ENCODE measurements at places on chromosomes 3 and 15.

DNA sequence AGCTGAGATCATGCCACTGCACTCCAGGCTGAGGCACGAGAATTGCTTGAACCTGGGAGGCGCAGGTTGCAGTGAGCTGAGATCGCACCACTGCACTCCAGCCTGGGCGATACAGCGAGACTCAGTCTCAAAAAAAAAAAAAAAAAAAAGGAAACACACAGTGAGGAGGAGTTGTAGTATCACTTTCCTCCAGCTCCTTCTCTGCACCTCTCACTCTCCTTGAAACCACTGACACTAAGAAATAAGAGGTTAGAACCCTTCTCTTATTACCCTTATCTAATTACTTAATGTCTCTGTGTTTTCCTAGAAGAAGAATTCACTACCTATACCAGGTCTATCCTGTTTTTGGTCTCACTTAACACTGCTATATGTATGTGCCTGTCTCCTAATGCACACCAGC is 31.7 kb downstream of the RAB27A start:
- no peak for DNase-seq

DNA sequence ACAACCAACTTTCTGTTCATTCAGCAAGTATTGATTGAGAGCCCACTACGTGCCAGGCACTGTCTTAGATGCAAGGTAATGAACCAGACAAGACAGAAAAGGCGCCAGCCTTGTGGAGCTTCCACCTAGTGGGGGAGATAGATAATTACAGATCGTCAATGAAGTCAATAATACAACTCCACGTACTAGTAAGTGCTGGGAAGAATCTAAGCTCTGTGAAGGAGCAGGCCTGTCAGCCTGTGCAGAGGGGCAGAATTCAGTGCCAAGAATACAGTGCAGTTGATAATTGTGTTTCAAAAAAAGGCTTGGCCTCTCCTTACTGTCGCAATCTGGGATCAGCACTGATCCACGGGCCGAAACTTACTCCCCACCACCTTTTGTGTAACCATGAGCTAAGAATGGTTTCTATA is 186.3 kb downstream of the FEZF2 start:
- DNase-seq = no peak

- no peak for DNase-seq
These were observed 24.3 kb upstream of the PTX3 start for GRCh38 chr3:157412323-157412855.

DNA sequence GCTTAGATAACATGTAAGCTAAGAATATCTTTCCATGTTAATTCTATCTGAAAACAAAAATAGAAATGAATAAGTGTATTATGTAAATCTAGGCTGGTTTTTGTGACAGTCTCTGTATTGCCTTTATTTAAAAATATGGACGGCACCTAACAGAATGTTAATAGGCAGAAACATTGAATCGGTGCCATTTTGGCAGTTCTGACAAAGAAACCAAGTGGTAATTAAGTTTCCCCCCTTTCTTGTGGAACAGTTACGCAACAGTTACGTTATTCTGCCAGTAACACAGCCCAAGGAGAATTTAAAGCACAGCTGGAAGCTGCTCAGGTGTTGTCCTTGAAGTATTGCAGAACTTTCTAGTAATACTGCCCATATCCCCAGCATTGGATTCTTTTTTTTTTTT is 21.5 kb downstream of the LARS2 start:
- DNase-seq = no peak

- DNase-seq = no peak
These were observed 304.4 kb upstream of the C2CD4B start for GRCh38 chr15:62469478-62469873.

GRCh38 chr3:33624756-33625155 is 93.3 kb downstream of the CLASP2 start:
- no peak for DNase-seq

DNA sequence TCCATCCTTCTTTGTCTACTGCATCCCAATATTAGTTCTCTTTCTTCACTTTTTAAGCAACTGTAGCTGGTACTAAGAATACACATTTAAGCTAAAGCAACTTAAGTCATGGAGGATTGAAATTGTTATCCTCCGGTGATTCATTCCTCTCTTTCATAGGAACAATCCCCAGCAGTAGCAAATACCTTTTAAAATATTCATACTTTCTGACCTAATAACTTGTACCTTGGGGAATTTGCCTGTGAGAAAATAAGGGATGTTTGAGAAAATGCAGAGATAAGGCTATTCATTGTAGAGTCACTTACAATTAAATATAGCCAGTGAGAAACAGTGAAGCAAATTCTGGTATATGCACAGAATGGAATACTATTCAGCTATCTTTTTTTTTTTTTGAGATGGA is 66.0 kb downstream of the VPS13C start:
- DNase-seq = no peak

- peak; percentile 58 for DNase-seq
These were observed 539 bp upstream of the PLCL2 start for GRCh38 chr3:16884084-16884747.

DNA sequence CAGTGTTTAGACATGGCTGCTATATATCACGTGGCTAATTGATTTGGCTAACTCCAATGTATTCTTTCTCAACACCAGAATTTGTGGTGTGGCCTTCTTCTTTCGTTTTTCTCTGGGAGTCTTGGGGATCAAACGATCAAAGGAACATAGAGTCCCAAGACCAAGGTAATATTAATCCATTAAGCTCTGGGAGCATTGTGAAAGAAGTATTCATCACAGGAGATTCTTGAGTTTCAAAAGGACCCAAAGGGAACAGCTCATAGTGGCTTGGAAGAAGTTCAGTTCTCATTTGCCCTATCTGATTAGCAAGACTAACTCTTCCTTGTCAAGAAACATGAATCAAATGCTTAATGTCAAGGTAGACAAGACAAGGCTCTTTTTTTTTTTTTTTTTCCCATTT is 32.9 kb upstream of the TICRR start:
- no peak for DNase-seq

- DNase-seq = no peak
These were observed 70.9 kb downstream of the IGF1R start for GRCh38 chr15:98719137-98719740.

DNA sequence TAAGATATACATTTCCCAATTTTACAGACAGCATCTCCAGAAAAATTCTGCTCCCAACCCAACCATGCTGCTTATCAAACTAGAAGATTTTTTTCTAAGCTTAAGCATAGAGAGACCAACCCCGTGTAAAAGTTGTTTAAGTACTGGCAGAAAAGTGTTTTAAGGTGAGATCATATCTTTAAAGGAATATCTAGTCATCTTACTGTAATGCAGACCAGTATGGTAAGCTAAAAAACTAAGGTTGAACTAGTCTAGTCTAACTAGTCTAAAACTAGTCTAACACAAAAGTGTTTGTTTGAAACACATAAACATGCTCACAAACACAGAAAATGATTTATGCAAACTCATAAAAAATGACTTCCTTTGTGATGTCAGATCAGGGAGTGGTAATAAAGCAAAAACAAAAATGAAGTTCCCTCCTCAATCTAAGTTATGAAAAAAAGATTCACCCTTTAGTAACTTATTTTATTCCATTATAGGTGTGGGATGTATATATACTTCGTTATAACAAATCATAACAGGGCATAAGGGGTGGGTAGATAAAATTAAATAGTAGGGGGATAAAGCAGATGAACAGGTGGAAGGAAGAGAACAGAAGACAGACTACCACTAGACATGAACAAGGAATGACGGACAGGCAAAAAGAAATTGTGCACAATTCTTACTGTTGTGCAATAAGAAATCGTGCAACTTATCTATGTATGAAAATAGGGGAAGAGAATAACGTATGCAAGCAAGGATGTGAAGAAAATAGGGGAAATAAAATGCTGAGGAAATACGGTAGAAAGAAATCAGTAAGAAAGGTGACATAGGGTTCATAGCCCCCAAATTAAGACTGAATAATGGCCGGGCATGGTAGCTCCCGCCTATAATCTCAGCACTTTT is 10.0 kb downstream of the MYO5A start:
- no peak for DNase-seq

DNA sequence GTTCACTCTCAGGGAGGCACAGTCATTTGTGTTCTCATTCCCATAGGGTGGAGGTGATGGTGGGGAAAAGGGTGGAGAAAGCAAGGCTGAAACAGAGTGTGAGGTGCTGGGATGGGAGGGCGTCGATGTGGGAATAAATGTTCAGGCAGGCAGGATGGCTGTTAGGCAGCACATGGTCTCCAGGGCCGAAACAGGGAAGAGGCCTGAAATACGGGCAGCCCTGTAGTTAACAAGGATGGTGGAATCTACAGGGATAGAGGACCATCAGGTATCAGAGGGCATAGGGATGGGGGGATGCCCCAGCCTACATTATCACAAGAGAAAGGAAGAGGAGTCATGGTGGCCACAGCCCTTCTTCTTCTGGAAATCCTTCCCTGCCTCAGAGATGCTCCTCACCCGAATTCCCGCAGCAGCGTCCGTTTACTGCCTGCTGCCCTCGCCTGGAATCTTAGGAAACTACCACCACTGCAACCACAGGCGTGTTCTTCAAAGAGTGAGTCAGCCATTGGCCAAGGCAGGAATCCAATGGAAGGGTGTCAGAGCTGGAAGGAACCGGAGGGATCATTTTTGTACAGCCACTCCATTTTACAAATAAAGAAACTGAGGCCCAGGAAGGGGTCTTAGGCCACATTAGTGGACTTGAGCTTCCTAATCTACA is 49.7 kb upstream of the POMGNT2 start:
- DNase-seq = no peak

All from activated CD4-positive, alpha-beta T cell treated with anti-CD3 and anti-CD28 coated beads for 1 hour (primary cell).